ENCODE measurements at places on chromosomes 12 and 14.
A peak's percentile ranks its signal among the peaks of the same experiment; 100 is the strongest.

DNA sequence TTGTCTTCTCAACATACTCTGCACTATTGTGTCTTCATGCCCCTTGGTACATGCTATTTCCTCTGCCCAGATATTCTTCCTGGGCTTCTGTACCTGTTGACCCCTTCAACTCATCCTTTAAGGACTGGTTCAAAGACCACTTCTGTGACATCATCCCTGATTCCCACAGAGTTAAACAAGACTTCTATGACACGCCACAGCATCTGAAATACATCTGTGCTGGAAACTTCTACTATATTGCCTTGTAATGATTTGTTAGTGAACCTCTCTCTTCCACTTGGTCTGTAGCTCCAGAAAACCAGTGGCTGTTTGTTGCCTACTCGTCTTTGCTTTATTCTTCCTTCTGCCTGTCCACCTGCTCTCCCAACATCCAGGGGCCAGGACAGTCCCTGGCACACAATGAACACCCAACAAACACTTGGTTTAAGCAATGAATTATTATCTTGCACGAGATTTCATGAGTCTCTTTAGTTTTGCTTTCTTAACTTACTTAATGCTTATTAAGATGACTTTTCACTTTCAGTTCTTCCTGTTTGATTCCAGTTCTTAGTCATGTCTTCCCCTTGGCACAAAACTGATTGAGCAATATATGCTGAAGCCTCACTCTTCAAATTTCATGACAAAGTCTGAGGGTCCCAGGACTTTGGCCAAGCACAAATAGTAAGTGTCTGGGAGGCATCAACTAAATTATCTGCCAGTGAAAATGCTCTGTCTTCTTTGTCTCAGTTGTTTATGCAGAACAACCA lies 485.9 kb downstream of the APAF1 start:
- no peak for DNase-seq

GRCh38 chr12:127126260-127126628 lies 1140.7 kb upstream of the TMEM132C start:
- DNase-seq: no peak

GRCh38 chr14:72788255-72788654 lies 105.6 kb downstream of the DPF3 start:
- no peak for DNase-seq

- DNase-seq: no peak
Measured at GRCh38 chr14:85622106-85622505, 92.2 kb downstream of the FLRT2 start.

DNA sequence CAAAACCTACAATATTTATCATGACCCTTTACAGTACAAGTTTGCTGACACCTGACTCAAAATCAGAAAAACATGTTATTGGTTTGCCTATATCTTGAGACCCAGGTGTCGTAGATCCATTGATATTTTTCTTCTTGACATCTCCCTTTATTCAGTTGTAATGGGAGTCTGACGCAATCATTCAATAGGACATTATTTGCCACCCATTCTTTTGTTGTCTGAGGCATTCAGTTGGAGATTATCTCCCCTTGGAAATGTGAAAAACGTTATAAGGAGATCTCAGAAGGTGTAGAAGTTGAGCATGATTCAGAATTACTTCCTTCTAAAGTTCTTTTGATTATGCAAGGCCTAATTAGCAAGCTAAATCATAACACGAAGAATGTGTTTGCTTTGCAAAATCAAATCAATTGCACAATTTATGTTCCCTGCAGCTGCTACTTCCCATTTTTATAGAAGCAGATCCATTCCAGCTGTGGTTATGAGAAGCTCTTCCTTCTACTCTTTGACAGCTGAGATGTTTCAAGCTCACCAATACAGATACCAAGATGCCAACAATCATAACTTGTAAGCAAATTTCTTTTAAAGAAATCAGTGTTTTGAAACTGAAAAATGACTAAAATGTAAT lies 228.2 kb upstream of the SYT1 start:
- no peak for DNase-seq

DNA sequence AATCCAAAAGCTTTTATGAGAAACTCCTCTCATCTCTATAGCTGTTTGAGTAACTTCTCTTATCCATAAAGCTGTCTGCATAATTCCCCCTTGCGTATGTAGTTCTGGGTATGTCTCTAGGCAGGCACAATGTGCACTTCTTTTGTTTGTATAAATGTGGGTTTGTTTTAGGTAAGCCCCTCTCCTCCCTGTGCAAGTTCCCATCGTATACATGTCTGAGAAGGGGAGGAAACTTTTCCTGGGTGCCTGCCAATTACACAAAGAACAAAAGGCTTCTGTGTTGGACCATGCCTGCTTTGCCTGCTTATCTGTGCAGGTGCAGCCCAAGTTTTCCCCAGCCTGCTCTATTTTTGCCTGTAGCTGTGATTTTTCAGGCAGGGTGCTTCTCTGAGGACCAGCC lies 96.7 kb downstream of the CCER1 start:
- DNase-seq: peak; percentile 78

- peak; percentile 61 for DNase-seq
Measured at GRCh38 chr12:2959505-2960389, 550 bp downstream of the TEAD4 start.

GRCh38 chr12:26666286-26666685 lies 166.7 kb downstream of the ITPR2 start:
- no peak for DNase-seq

GRCh38 chr12:19287302-19287701 lies 152.0 kb upstream of the AEBP2 start:
- DNase-seq: no peak

DNA sequence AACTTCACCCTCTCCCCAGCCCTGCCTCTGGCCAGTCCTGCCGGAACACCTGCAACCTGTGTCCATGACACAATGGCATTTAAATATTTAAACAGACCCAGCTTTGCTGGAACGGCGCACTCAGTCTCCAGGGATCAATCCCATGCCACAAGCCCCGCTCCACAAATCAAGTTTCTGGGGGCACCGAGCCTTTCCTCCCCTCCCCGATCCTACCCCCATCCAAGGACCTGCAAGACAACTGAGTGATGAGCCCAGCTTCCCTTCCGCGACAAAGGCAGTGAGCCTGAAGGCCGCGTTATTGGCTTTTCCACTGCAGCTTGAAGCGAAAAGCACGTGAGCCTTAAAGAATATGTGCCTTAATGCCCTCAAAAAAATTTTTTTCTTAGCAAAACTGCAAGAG lies 185.7 kb downstream of the DPF3 start:
- DNase-seq: no peak

DNA sequence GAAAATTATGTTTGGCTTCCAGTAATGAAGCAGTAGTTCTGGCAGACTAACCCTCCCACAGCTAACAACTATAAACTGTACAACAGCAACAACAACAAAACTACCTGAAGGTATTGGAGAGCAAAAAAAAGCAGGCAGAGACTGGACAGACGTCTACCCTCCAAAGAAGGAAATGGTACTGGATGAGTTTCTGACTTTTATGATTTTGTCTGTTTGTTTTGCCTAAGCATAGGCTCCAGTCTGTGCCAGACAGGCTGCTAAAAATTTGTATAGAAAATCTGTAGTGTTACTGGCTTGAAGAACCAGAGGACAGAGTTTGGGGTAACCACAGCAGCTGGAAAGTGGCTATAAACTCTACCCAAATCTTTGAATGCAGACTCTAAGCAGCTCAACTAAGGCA lies 131.3 kb downstream of the SLC25A47 start:
- DNase-seq: peak; percentile 24

- no peak for DNase-seq
Measured at GRCh38 chr12:96078231-96079135, 43.1 kb upstream of the LTA4H start.

DNA sequence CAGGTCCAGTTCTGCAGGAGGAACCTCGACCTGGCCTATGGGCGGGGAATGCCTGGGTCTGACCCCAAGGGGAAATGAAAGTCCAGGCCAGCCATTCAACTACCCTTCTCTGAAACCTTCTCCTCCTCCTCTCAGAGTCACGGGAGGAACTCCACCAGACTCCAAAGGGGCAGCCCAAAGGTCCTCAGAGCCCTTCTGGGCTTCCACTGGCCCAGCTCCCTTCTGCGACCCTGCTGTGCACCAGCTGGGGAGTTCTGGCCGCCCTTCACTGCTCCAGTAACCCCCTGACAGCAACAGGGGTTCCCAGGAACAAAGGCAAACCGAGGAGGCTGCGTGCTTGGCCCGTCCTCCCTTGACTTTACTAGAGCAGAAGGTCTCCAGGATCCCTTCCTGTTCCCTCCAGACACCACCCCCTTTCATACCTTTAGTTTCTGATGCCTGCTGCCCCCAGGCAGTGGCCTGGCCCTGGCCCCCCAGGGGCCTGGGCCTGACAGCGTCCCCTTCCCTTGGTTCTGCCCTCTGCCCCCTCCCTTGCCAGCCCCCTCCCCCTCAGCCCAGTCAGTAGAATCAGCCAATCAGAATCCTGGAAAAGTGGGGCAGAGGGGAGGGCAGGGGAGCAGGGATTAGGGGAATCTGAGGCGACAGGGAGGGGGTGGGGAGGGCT lies 850 bp upstream of the ZNF385A start:
- DNase-seq: no peak

DNA sequence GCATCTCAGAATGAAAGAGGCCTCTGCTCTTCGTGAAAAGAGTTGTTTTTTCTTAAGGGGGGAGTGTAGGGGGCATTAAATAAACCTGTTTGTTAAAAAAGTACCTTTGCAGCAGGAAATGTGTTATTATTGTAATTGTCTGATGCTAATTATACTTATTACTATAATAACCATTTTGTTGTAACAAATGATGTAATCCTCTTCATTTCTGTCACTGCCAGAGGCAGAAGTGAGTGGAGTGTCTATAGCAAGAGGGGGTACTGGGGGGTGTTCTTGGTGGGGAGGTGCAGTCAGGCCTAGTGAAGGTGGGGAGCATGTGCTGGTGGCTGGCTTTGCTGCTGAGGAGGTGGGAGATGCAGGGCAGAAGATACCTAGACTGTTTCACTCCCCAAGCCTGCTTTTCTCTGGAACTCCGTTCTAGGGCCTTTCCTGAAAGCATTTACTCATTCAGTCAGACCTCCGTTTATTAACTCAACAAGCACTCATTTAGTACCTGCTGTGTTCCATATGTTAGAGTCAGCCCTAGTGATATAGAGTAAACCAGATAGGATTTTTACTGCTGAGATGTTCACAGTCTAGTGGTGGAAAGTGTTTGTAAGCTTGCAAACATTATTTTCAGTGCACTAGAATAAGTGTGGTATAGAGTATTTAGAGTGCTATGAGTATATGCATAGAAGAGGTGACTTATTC lies 77.5 kb upstream of the CISTR start:
- no peak for DNase-seq

DNA sequence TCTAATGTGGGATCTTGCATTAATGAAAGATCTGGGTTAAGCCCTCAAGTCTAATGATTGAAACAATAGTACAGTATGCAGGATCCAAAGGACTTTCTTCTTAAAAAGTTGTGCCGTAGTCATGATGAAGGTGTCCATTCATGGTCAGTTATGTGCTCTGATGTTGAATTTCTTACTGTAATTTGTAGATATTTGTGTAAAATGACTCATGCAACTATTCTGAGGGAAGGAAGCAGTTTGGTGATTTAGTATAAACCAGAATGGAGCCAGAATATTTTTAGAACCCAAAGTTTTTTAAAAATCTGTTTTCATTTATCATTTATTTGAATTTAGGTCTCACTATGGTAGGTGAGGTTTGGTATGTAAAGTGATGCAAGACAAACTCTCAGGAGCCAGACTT lies 151.2 kb downstream of the AKAP6 start:
- no peak for DNase-seq

GRCh38 chr12:52704464-52704863 lies 1.1 kb upstream of the KRT77 start:
- no peak for DNase-seq

DNA sequence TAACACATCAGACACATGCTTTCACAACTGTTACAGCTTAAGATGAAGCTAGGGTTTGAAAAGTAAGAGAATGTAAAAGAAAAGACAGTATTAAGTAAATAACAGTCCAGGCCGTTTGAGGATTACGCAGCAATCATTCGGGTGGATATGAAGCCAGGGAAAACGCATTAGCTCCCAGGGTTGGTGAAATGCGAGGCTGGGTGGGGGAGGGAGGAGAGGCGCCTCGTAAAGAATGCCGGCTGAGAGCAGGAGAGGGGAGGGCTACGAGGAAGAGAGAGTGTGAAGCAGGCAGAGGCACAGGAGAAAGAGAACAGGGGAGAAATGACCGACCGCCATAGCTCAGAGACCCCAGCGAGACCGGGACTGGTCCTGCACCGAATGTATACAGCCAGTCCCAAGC lies 73.0 kb downstream of the IQSEC3 start:
- DNase-seq: no peak

- peak; percentile 53 for DNase-seq
Measured at GRCh38 chr12:4899364-4899763, 10.3 kb upstream of the KCNA1 start.

- DNase-seq: no peak
Measured at GRCh38 chr12:111268738-111269572, 99.9 kb downstream of the PHETA1 start.

DNA sequence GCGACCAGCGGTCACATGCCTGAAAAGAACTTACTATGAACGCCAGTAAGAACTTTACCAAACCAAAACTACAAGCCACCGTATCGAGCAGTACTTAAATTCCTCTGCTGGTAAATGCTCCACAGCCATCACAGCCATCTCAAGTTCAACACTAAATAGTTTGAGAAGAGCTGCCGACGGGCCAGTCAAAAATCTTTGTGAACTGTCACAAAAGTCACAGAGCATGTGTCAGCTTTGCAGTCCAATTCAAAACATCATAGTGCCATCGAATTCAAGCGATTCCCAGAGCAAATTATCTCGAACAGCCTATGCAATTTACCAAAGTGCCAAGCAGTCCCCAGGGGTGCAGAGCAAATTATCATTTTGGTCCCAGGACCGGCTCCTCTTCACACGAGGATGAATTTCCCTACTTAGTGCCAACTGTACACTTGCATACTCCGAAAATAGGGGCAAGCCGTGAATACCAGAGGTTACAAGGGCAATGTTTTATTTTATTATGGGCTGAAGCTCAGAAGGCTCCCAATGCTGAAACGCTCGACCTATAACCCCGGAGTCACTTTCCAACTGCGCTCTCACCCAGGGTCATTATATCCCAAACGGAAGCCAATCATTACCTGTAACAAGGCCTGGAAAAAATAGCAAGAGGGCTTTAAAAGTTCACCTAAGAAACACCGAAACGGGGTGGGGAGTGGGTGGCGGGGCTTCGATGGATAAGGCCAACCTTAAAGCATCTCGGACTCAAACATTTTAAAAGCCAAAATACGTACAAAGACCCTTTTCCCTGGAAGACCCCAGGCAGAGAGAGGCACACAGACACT lies 1.1 kb downstream of the LRP6 start:
- peak; percentile 50 for DNase-seq

DNA sequence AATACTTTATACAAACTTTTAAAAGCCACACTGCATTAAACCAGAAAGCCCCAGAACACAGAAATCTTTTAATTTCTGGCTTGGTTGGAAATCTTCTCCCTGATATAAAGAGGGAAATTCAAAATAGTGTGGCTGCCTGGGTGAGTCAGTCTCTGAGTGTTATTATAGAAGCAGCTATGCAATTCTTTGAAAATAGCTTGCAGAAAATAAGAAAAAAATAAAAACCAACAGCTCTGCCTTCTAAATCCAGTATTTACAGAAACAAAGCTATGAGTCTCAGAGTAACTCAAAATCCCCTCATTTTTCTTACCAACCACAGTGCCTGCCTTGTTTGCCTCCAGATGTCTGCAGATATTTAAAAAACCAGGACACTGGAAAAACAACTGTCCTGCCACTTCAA lies 68.6 kb upstream of the FERMT2 start:
- DNase-seq: no peak
